Naive B cell (primary cell): ENCODE measurements at places on chromosomes 4 and X. TPM values are rescaled to one million over a fixed set of nuclear protein-coding genes. Genes with fewer than 3 reads are reported as not detected.
A peak's percentile ranks its signal among the peaks of the same experiment; 100 is the strongest.

Gene RS1
- polyA plus RNA-seq: not detected

Gene PORCN
- 12.0 TPM for polyA plus RNA-seq

DNA sequence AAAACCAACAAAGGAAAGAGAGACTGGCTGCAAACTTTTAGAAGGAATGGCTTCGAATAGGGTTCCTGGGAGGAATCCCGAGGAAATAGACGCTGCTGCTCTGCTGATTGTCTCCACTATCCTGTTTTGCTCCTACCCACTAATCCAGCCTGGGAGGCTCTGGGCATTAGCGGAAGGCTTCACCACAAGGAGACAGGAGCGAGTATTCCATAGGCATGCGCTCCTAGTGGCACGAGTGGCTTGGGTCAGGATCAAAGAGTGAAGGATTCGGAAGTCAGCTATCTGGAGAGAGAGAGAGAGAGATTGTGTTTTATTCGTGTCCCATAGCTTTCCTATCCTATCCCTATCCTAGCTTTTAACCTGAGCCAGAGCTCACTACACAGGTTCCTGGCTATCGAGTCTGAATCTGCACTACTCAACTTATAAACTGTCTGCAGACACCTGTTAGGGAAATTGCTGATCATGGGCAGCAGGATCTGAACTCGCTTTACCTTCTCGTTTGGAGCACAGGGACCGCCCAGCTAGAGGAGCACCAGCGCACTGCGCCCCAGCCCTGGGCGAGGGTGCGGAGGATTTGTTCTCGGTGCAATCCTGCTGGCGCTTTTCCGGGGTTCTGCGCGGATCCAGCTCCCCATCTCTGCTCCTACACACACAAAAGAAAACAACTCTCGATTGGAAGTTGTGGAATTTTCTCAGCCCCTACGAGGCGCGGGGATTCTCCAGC is 740 bp upstream of the NPY2R start:
- DNase-seq: no peak

- DNase-seq: no peak
Measured at GRCh38 chr4:166284221-166284620, 411.2 kb downstream of the TLL1 start.

Gene NAA15
- 48.4 TPM for polyA plus RNA-seq

GRCh38 chr4:14652522-14652921 is 349.8 kb upstream of the CPEB2 start:
- no peak for DNase-seq

GRCh38 chr4:36285784-36286480 is 4.5 kb downstream of the DTHD1 start:
- DNase-seq: no peak

DNA sequence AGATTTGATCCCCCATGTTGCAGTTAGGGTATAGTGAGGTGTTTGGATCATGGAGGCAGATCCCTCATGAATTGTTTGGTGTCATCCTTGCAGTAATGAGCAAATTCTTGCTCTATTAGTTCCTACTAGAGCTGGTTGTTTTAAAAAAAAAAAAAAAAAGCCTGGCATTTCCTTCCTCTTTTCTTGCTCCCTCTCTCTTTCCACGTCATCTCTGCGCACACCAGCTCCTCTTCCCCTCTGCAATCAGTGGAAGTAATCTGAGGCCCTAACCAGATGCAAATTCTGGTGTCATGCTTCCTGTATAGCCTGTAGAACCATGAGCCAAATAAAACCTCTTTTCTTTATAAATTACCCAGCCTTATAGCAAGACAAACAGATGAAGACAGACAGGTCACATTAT is 24.5 kb downstream of the WDR17 start:
- peak; percentile 29 for DNase-seq

DNA sequence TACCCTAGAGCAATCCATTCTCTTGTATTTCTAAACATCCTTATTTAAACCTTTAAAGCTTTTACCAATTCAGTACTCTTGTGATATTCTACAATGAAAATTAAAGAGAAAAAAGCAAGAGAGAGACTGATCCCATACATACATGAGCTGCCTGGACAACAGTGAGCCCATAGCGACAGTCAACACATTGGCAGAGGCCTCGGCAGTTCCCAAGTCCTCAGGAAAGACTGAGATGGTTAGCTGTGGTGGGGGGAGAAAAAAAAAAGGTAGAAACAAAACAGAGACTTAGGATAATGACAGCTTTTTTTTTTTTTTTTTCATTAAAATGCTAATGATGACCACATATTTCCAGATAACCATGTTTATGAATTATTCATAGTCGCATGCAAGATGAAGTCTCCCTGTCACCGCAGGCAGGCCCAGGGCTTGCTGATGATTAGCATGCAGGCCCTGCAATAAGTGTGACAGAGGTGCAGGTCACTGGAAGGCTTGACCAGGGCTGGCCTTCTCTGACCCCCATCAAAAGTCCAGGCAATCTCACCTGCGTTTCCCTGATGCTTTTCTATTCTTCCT is 148.8 kb downstream of the APBB2 start:
- no peak for DNase-seq

GRCh38 chr4:139814323-139815015 is 148.8 kb downstream of the MGST2 start:
- DNase-seq: no peak

- DNase-seq: no peak
Measured at GRCh38 chr4:184450045-184450444, 24.3 kb downstream of the IRF2 start.

DNA sequence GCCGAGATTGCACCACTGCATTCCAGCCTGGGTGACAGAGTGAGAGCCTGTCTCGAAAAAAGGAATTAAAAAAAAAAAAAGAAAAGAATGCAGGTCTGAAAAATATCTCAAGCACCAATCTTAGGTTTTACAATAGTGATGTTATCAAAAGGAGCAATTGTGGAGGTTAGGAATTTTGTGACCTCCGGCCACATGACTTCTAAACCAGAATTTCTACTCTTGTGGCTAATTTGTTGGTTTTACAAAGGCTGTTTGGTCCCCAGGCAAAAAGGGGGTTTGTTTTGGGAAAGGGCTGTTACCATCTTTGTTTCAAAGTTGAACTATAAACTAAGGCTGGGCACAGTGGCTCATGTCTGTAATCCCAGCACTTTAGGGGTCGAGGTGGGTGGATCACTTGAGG is 15.4 kb upstream of the ZNF41 start:
- no peak for DNase-seq

- DNase-seq: no peak
Measured at GRCh38 chr4:40719008-40719623, 30.6 kb upstream of the NSUN7 start.

Gene DOK7
- 6.0 TPM for polyA plus RNA-seq

- peak; percentile 3 for DNase-seq
Measured at GRCh38 chr4:145132511-145133098, 34.5 kb downstream of the ABCE1 start.

- DNase-seq: no peak
Measured at GRCh38 chr4:36884151-36884550, 360.4 kb upstream of the NWD2 start.

DNA sequence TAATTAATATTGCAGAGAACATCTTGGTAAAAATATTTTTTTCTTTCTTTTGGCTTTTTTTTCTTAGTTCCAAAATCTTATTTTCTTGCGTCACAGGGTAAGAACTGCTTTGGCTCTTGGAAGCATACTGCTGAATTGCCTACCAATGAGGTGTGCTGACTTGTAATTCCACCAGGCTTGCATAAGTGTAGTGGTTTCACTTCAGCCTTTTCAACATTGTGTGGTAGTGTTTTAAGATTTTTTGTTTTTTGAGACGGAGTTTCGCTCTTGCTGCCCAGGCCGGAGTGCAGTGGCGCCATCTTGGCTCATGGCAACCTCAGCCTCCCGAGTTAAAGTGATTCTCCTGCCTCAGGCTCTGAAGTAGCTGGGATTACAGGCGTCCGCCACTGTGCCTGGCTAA is 42.4 kb downstream of the N4BP2 start:
- DNase-seq: no peak

Gene HMX1
- polyA plus RNA-seq: not detected

GRCh38 chr4:40986375-40986774 is 228.0 kb downstream of the APBB2 start:
- no peak for DNase-seq

DNA sequence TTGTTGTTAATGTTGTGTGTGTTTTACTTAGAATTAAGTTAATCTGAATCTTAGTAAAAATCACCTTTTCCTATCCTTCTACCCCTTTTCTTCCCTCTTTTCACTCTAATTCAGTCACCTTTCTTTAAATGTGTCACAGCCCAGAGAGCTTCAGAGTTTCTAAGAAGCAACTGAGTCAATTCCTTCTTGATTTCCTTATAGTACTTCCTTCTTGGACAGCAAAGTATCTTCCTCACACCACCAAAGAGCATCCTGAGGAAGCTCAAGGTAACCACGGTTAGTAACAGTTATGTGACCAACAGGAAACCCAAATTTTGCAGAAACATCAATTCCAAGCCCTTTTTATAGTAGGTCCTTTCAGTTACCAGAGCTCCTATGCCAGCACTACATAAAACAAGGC is 243.2 kb upstream of the BMP3 start:
- DNase-seq: no peak

Gene PKD2
- 2.5 TPM for polyA plus RNA-seq

- no peak for DNase-seq
Measured at GRCh38 chrX:23341452-23341851, 6.8 kb downstream of the PTCHD1 start.

Gene MAGEA12
- not detected for polyA plus RNA-seq

- no peak for DNase-seq
Measured at GRCh38 chr4:53563824-53564223, 27.5 kb downstream of the LNX1 start.

GRCh38 chr4:140038031-140038533 is 115.9 kb downstream of the MAML3 start:
- DNase-seq: no peak

GRCh38 chr4:10063544-10064300 is 42.4 kb upstream of the SLC2A9 start:
- DNase-seq: no peak

- DNase-seq: no peak
Measured at GRCh38 chrX:134537179-134537955, 77.4 kb downstream of the HPRT1 start.

Gene CACNA1F
- 0.11 TPM for polyA plus RNA-seq

Gene CCDC120
- 0.62 TPM for polyA plus RNA-seq

DNA sequence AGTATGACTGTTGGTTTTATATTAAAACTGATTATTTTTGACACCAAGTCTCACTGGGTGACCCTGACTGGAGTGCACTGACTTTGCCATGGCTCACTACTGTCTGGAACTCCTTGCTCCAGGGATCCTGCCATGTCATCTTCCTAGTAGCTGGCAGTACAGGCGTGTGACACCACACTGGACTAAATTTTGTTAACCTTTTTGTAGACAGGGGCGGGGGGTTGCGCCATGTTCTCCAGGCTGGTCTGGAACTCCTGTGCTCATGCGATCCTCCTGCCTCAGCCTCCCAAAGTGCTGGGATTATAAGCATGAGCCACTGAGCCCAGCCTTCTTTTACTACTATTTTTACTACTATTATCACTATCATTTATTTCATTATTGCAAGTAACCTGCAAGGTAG is 8.9 kb downstream of the XAGE1A start:
- DNase-seq: no peak

DNA sequence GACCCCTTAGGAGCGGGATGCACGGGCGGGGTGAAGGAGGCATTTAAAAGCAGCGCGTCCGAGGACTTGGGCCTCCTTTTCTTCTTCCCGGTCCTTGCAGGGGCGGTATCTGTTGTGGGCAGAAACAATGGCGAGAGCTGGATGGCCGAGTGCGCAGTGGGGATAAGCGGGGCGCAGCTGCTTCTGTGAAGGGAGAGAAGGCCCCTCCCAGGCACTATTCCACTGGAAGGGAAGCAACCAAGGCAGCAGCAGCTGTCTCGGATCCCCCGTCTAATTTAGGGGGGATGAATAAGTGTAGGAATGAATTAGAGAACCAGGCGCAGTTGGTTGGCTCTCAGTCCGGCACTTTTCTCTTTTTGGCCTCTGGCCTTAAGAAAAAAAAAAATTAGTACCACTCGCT is 995 bp downstream of the SMARCA5 start:
- no peak for DNase-seq

- DNase-seq: no peak
Measured at GRCh38 chrX:6468706-6469105, 66.2 kb downstream of the VCX3A start.

DNA sequence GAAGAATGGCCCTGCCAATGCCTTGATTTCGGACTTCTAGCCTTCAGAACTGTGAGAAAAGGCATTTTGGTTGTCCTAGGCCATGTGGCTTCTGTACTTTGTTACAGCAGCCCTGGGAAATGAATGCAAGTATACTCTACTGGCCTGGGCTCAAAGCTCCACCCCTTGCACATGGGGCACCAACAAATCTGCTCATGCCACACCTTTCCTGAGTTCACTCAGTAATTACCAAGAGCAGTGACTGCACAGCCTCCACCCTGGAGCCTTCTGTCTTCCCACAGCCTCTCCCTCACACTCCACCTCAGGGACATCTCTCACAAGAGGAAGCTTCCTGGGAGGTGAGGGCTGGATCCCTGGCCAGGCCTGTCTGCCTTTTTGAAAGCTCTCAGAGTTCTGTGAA is 29.1 kb upstream of the GAB1 start:
- no peak for DNase-seq

- DNase-seq: no peak
Measured at GRCh38 chr4:152556834-152557233, 20.9 kb upstream of the FBXW7 start.

DNA sequence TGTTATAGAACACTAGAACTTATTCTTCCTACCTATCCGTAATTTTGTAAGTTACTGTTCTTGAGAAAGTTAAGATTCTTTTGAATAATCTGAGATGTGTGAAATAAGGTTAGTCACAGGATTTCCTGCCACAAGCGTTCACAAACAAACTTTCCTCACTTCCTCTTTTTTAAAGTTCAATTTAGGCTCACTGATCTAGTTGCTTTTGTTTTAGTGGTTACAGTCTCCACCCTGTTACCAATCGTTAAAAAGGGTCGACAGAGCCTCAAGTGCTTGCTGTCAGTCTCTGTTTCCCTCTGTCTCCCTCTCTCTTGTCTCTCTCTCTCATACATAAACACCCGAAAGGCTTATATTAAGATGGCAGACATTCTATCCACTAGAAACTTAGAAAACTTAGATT is 35.9 kb upstream of the STK26 start:
- DNase-seq: peak; percentile 67

GRCh38 chr4:125398263-125399002 is 83.7 kb downstream of the FAT4 start:
- no peak for DNase-seq

Gene CLIC2
- polyA plus RNA-seq: 0.44 TPM
